Hematopoietic multipotent progenitor cell treated with erythropoietin and hydrocortisone succinate and interleukin-3 and kit ligand, for 4 days (in vitro differentiated cells): ENCODE measurements at places on chromosomes 16 and 17.

GRCh38 chr16:55225972-55226542 lies 97.9 kb upstream of the IRX6 start:
- no peak for DNase-seq

DNA sequence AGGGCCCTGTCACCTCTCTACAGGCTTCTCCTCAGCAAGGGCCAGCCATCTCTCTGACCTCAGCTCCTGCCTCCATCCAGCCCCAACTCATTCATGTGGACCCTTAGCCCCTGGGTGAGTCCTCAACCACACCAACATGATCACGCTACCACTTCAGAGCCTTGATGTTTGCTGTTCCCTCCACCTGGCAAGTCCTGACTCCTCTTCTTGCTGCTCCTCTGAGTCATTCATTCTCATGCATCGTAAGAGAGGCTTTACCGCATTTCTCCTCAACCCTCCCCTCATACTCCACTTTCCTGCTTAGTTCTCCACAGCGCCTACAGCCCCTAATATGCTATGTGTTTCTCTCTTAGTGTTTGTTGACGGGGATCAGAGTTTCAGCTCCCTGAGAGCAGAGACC lies 99.9 kb downstream of the C17orf67 start:
- no peak for DNase-seq

DNA sequence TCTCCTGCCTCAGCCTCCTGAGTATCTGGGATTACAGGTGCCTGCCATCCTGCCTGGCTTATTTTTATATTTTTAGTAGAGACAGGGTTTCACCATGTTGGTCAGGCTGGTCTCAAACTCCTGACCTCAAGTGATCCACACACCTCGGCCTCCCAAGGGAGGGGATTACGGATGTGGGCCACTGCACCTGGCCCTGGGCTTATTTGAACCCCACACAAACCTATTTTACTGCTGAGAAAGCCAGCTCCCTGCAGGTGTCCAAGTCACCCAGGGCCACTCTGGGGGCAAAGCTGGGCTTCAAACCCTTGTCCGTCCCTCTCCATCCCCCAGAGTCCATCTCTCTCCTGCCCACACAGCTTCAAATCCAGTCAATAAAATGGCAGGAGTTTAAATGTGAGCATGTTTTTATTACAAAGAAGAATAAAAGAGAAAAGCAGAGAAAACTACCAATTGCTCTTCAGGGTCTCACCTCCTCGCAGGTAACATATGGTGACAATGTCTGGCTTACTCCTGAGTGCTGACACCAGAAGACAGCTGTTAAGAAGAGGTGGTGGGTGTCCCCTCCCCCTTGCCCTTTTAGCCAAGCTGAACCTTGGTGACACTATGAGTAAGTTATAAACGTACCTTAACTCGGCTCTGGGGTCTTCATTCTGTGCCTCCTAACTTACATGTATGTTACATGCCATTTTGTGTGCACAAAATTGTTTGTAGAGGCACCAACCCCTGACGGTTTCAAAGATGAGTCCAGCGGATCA lies 45.4 kb downstream of the LAT start:
- no peak for DNase-seq

GRCh38 chr16:72833969-72834368 lies 214.0 kb downstream of the ZFHX3 start:
- no peak for DNase-seq

GRCh38 chr17:56292010-56292409 lies 138.7 kb downstream of the ANKFN1 start:
- DNase-seq: no peak

- peak; percentile 68 for DNase-seq
Measured at GRCh38 chr17:43169561-43170139, 1.4 kb upstream of the NBR1 start.

GRCh38 chr17:17564896-17565295 lies 26.6 kb downstream of the PEMT start:
- no peak for DNase-seq

DNA sequence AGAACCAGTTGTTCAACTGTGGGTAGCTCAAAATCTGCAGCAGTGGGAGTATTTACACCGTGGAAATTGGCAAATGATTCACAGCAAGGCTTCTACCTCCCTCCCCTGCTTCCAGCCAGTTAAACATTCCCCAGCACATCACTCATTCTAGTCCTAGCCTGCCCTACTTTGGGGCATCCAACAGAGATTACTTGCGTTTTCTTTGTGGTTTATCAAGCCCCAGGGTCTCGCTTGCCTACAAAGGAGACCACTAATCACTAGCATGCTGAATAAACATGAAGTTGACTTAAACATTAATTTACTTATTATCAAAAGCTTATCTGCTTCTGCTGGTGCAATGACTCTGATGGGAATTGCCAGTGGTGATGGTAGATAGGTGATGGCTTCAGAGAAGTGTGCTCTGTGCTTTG lies 94.5 kb downstream of the MARF1 start:
- DNase-seq: no peak

DNA sequence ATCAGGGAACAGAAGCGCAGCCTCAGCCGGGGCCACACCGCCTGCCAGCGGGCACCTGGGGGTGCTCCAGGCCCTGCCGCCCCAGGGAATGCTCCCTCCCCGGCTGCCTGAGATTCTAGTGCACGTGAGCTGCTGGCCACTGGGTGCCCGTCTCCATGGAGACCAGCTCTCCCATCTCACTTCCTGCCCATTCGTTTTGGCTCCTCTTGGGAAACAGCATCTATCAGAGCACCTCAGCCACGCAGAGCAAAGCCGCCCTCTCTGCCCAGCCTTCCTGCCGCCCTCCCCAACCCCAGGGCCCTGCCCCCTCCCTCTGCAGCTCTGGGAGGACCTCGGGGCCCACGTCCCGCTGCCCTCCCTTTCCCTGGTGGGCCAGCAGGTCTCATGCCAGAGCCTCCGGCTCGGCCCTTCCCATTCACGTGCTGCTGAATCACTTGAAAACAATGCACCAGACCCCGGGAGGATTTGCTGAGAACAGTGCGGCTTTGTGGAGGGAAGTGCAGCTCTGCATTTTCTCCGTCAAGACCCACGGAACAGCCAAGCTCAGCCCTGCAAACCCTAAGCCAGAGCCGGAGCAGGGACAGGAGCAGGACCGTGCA lies 19.4 kb downstream of the CEP295NL start:
- peak; percentile 65 for DNase-seq

GRCh38 chr17:45311760-45312476 lies 4.9 kb downstream of the MAP3K14 start:
- peak; percentile 37 for DNase-seq

GRCh38 chr16:4194661-4195060 lies 47.2 kb downstream of the SRL start:
- peak; percentile 70 for DNase-seq

GRCh38 chr17:49071106-49071505 lies 61.5 kb upstream of the B4GALNT2 start:
- no peak for DNase-seq

DNA sequence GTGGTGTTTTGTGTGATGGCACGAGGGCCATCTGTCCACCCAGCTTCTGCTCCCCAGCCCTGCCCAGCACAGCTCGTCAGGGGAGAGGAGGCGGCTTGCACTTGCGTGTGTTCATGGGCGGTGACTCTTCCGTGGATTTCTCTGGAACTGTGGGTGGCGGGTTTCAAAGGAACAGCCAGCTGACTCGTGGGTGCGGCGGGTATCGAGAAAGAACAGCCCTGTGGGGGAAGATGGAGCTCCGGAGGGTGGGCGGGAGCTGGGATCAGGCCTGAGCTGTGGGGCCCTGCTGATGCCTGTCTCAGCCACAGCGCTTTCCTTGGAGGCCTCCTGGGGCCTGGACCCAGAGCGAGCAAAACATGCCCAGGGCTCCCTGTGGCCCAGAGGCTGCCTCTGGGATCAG lies 13.2 kb downstream of the NAGPA start:
- no peak for DNase-seq

- DNase-seq: peak; percentile 13
Measured at GRCh38 chr17:77320485-77321256, 179.9 kb downstream of the SEC14L1 start.

GRCh38 chr16:10485698-10486382 lies 94.6 kb downstream of the EMP2 start:
- peak; percentile 60 for DNase-seq

DNA sequence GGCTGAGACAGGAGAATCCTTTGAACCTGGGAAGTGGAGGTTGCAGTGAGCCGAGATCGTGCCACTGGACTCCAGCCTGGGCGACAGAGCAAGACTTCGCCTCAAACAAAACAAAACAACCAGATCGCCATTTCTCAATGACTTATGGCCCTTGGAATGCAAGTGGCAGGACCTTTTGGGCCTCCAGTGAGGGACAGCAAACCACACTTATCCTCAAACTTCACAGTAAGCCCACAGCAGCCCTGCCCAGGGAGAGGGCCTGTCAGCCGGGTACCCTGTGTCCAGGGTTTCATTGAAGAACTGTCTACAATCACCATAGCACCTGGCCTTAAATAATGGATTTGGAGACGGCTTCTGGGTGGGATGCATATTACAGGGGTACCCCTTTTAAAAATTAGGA lies 11.7 kb downstream of the TRAF4 start:
- DNase-seq: no peak

DNA sequence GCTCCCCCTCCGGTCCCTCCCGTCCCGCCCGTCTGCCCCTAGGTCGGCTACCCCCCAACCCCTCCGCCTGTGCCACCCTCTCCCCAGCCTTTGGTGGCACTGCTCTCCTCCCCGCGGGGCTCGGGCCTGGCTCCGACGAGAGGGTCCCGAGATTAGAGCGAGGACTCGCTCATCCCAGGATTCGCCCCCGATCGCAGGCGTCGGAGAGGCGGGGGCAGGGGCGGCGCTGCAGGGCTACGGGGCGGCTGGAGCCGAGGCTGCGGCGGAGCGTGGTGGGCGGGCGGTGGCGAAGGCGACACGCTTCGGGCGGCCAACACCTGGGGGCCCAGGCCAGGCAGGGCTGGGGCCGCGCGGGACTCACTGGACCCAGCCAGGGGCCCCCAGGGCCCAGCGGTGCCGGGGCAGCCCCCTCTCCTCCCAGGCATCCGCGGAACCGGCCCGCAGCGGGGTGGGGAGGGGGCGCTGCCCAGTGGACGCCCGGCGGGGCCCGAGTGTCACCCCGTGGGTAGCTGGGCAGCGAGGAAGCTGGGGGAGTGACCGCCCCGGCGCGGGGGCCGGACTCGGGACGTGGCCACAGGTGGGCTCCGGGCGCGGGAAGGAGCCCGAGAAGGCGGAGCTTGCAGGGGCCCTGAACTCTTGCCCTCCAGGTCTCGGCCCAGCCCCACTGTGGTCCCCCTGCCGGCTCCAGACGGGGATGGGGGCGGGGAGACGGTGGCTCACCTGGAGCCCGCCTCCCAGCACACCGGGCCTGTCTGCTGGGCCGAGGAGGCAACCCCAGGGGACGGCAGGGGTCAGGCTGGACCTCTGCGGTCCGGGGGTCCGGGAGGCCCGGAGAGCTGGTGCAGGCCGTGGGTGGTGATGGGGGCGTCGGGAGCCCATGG lies 1.5 kb downstream of the MGAT5B start:
- no peak for DNase-seq

- no peak for DNase-seq
Measured at GRCh38 chr16:12231666-12232065, 255.1 kb downstream of the SNX29 start.

- no peak for DNase-seq
Measured at GRCh38 chr17:21676281-21677111, 15.8 kb upstream of the KCNJ18 start.

DNA sequence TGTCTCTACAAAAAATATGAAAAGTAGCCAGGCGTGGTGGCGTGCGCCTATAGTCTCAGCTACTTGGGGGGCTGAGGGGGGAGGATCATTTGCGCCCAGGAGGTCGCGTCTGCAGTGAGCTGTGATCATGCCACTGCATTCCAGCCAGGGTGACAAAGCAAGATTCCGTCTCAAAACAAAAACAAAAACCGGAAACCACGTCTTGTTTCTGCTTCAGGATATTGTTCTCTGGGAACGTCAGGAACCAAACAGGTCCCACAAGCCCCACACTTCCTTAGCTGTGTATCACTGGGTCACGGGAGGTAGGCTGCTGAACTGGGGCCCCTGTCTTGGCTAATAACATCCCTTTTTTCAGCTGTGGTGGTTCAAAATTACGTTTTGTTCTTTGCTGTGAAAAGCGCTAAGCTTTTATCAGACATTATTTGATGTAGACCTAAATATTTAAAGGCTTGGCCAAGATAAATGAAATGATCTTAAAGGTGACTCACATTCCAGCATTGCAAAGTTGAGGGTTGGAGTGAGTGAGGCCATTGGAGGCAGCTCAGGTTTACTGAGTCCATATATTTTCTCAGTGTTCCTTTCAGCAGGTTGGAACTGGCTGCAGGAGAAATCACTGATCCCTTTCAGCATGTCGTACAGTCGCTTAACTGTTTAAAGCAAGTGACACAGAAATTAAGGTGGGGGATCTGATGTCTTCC lies 16.4 kb upstream of the SEC14L1 start:
- peak; percentile 55 for DNase-seq

DNA sequence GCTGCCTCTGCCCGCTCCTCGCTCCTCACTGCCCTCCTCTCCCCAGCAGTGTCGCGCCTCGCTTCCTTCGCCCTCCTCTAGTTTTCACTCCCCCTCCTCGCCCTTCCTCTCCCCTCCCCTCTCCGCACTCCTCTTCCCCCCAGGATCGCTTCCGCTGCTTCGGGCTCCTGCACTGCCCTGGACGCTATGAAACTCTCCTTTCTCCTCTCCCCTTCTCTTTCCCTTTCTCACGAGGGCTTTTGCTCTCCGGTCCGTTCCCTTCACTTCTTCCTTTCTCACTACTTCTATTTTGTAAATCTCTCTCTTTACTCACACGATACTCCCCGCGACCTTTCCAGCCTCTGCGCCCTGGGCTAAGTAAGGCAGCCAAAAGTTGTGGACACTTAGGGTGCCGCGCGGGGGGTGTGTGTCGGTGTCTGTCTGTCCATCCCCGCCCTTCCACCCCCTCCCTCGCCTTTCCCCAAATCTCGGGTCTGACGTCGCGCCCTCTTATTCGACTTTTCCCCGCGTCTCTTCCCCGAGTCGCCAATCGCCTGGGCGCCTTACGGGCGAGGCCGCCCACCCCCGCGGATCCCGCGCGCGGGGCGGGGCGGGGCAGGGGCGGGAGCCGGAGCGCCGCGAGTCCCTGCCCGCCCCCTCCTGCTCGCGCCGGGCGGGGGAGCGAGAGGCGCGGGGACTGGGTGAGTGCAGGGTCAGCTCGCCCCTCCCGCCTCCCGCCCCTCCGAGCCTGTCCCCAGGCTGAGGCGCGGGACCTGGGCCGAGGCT lies at the start of gene IRX3:
Gene IRX3 (minus strand): TSS at position 422 of the 765 bp plus-strand sequence. CDS start 737 bp downstream, outside the sequence.
- peak; percentile 40 for DNase-seq

DNA sequence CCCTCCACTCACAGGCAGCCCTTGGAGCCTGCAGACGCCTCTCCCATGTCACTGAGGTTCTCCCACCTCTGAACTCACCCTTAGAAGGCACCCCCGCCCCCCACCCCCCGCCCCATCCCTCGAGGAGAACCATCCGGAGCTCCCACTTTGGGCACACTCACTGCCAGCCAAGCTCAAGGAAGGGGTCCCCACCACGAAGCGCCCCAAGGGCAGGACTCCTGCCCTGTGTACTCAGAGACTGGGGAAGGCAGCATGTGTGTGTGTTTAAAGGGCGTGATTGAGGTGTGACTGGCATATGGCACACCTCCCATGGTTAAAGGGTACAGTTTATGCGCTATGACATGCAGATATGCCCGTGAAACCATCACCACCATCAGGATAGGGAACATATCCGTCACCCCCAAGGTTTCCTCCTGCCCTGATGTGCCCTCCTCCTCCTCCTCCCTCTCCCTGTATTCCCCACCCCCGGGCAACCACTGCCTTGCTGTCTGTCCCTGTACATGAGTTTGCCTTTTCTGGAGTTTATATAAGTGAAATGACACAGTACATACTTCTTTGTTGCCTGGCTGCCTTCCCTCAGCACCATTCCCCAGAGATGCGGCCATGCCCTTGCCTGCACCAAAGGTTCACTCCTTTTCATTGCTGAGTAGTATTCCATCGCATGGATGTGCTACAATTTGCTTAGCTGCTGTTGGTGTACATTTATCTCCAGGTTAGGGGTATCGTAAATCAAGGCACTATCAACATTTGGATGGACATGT lies 14.0 kb upstream of the RBFOX3 start:
- DNase-seq: no peak
